ENCODE measurements at places on chromosomes 7 and 10.
A peak's percentile ranks its signal among the peaks of the same experiment; 100 is the strongest.

- no peak for DNase-seq
Measured at GRCh38 chr7:111517549-111517951, 44.7 kb downstream of the IMMP2L start.

GRCh38 chr7:48011323-48011722 lies 17.6 kb downstream of the SUN3 start:
- DNase-seq: no peak

DNA sequence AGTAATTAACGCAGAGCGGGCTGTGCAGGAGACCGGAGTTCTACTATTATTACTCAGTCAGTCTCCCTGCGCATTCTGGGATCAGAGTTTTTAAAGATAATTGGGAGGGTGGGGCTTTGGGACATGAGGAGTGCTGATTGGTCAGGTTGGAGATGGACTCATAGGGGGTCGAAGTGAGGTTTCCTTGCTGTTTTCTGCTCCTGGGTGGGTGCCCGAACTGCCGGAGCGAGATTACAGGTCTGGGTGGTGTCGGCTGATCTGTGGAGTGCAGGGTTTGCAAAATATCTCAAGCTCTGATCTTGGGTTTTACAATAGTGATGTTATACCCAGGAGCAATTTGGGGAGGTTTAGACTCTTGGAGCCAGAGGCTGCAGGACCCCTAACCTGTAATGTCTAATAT lies 3.9 kb upstream of the LRRC27 start:
- DNase-seq: no peak

DNA sequence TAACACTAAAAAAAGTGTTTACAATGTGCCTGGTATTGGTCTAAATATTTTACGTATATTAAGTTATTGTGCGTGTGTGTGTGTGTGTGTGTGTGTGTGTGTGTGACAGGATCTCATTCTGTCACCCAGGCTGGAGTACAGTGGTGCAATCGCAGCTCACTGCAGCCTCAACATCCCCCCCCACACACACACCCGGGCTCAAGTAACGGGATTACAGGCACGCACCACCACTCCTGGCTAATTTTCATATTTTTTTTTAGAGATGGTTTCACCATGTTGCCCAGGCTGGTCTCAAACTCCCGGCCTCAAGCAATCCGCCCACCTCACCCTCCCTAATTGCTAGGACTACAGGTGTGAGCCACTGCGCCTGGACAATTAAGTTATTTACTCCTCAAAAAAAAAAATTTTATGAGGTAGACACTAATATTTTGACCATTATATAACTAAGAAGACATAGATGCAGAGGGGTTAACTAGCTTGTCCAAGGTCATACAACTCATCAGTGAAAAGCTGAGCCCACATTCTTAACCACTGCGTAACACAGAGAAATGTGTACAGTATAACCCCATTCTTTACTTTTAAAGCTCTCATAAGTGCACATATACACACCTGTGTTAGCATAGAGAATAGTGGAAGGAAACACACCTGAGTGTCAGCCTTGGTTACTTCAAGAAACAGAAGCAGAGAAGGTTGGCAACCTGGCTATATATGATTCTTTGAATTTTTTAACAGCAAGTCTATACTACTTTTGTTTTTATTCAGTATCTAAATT lies 35.0 kb downstream of the DNAJC12 start:
- DNase-seq: no peak

DNA sequence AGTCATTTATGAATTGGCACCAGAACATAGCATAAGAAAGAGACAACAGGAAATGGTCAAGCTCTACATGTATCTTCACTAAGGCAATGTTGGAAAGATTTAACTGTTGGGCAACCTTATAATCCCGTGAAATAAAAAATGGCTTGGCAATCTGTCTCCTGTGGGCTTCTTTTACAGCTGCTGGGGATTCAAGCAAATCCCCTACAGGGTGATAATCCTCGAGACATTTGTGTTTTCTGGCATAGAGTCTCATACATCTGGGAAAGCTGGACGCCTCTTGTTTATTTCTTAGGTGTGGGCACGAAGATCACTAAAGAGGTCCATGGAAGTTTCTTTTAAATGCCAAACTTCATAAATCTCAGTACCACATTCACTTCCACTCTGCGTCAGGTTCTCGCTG lies 82.2 kb upstream of the GPR141 start:
- no peak for DNase-seq

DNA sequence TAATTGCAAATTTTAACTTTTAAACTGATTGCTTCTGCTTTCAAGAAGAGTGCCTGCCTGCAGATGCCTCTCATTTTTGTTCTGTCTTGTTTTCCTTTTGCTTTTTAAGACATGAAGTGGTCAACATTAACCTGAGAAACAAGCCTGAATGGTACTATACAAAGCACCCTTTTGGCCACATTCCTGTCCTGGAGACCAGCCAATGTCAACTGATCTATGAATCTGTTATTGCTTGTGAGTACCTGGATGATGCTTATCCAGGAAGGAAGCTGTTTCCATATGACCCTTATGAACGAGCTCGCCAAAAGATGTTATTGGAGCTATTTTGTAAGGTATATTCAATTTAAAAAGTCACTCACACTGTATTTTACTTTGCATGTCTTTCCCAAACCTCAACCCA lies 8.8 kb downstream of the GSTO2 start:
- DNase-seq: no peak

- DNase-seq: no peak
Measured at GRCh38 chr10:71236286-71236685, 23.9 kb downstream of the UNC5B start.

- no peak for DNase-seq
Measured at GRCh38 chr7:15848362-15848761, 161.9 kb upstream of the MEOX2 start.

DNA sequence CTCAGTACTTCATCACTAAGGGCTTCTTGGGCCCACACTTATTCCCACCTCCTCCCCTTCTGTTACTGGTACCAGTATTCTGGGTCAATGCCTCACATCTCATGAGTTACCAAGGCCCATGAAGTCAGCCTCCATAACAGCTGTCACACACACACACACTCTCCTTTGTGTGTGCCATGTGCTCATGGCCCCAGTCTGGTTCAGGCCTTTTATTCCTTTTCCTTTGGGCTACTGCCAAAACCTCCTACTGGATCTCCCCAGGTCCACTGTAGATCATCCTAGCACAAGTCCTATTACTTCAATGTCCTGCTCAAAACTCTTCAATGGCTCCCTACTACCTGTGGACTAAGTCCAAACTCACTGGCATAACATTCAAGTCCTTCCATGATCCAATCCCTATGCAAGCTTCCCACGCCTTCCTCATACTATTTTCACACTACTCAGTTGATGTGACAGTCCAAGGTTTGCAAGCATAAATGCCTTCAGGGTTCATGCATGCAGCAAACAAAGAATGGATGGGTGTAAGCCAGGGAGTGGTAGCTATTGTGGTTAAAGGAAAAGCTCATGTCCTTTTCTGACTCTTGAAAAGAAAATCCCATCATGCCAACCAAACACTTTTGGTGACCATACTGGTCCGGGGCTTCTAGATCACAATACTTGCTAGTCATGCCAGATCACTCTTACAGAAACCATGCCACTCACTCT lies 68.1 kb downstream of the CCDC6 start:
- DNase-seq: no peak

DNA sequence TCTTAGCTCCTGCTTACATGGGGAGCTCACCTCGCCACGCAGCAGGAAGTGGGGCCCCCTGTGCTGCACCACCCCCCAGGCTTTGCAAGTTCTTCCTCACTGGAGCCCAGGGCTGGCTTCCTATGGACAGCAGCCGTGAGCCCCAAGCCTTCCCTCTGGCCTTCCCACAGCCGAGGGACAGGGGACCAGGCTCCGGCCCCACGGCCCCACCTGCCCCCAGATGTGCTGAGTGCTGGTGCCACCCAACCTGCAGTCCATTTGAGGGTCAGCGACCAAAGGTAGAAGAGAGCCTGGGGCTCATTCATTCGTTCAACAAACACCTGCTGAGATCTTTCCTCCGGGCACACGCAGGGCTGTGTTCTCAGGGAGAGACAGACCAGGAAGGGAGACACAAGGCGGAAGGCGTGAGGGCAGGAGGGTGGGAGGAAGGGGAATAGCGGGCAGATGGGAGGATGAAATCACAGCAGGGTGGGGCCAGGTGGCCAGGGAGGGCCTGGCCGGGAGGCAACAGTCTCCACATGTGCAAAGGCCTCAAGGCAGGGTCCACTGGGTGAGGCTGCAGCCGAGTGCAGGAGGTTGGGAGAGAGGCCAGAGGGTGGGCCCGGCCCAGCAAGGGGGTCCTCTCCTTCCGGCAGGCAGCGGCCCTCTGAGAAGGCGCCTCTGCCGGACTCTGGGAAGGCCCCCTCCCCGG lies 100.1 kb downstream of the FOXL3 start:
- DNase-seq: no peak

DNA sequence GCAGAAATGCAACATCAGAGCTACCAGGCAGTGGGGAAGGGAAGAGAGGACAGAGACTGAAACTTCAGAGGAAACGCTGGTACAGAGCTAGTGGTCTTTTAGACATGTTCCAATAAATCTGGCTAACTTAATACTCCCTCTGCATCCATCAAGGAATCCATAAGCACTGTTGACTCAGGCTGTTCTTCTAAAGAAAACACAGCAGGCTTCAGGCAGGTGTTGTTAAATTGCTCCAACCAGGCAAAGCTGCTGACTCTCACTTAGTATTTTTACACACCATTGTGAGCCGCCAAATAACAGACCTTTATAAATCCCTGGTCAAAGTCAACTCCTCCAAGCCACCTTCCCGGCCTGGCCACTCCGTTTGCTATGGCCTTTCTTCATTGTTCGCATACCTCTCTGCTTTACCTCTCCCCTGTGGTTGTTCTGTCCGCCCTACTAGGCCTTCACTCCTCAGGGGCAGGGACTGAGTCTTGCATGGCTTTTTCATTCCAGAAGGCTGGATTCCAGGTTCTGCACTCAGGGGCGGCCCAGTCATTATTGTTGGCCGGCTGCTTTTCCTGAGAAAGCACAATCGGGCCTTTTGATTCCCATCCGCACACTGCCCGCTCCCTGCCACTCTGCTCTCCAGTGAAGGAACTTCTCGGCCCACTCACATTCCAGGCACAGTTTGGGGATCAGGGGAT lies 18.4 kb downstream of the CREB3L2 start:
- peak; percentile 39 for DNase-seq

DNA sequence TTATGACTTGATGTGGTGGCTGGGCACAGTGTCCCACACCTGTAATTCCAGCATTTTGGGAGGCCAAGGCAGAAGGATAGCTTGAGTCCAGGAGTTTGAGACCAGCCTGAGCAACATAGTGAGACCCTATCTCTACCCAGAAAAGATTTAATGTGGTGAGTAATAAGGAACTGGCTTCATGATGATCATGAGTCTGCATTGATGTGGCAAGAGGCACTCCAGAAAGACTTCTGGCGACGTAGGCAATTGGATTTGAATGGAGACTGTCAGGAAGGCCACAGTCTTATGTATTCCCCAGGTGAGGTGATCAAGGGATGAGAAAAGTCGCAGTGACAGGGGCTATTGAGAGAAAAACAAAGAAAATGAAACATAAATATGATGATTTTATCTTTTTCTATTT lies 138.0 kb downstream of the CACNB2 start:
- no peak for DNase-seq

DNA sequence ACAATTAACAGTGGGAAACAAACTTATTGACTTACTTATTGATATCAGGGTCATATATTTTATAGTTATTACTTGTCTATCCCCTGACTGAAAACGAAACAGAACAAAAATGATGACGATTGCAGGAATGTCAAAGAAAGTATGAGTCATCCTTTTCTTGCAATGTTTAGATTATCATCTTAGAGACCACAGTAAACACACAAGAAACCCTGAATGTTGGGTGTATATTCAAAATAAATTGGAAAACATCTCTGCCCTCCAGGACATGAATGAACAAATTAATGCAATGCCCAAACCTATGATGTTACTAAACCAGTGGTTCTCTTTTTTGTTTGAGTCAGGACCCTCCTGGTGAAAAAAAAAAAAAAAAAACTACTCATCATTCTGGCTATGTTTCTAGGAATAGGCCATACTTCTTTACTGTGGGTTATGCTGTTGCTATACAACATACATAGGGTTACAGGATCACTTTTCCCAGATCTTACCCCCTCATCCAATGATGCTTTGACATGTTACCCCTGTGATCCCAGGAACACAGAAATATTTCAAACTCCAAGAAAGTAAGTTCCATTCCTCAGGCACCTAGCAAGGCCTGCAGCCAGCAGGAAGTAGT lies 623.4 kb upstream of the IGFBP3 start:
- DNase-seq: no peak

GRCh38 chr7:47192978-47193377 lies 388.9 kb downstream of the TNS3 start:
- DNase-seq: no peak

DNA sequence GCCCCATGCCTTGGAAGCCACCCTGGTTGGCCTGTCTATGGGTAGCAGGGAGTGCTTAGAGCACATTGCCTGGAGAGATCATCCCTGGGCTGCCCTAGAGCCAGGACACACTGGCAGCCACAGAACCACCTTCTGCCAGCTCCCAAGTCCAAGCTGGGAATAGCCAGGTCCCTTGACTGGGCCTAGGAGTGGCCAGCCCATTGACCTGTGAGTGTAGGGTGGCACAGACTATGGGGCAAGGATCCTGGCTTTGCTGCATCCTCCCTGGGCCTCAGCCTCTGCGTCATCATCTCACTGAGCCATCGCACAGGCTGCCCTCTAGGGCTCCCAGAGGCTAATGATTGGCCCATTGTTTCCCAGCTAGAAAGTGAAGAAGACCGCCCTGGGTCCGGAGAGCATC lies 7.0 kb downstream of the AQP1 start:
- no peak for DNase-seq

GRCh38 chr7:132381742-132382472 lies 194.4 kb downstream of the PLXNA4 start:
- peak; percentile 48 for DNase-seq

GRCh38 chr10:30968711-30969110 lies 63.0 kb downstream of the ZNF438 start:
- DNase-seq: no peak

DNA sequence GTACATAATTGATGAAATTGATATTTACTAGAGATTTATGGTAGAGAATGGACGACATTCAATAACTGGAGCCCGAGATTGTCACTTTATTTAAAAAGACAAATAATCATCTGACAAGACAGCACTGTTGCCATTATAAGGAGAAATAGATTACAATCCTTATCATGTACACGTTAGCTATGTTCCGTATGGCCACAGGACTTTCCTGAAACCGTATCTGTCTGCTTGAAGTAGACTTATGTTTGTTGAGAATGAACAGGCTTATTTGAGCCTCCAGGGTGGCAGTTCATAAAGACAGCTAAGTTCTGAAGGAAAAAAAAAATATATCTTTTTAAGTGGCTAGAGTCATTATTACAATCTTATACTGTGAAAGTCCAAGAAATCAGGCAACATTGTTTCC lies 317.2 kb downstream of the BICC1 start:
- DNase-seq: no peak

DNA sequence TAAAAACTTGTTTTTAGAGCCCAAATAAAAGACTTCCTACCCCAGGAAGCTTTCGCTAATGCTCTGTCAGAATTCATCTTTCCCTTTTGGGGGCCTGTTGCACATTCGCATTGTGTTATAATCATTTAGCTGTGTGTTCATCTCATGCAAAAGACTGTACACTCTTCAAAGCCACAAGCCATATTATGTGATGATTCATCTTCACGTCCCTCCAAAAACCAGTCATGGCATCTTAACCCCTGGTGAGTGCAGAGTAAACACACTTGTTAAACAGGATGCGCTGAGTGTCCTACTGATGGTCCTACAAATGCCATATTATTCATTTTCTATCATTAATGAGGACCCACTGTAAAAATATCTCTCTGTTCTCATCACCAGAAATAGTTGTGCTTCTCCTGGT lies 235.4 kb downstream of the KIAA1217 start:
- DNase-seq: no peak

Data from NCI-H1417 treated with DMSO at 0.1 percent for 48 hours (cell line).